ENCODE measurements at places on chromosomes 7 and 10. TPM values are rescaled to one million over a fixed set of nuclear protein-coding genes. Genes with fewer than 3 reads are reported as not detected.

DNA sequence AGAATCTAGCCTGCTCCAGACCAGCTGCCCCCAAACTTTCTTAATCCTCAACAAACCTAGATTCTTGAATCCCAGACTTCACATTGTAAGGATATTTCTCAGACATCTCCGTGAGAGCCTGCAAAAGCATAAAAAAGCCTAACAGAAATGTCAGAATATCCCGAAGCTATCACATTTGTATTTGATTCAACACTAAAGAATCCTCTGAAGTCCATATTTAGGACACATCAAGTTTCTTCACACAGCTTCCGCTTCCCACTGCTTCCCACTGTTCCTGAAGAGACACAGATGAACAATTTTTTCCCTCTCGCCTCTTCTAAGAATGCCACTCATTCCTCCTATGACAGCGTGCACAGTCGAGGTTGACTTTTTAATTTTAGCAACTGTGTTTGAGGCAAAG is 396.2 kb upstream of the IGFBP3 start:
- no peaks in the 10 kb centered on the region for H3K27me3 ChIP-seq
- H3K27ac ChIP-seq, result no peak overlapping the region
- no peak for DNase-seq

GRCh38 chr7:121372376-121373010 is 23.6 kb downstream of the FAM3C start:
- H3K27ac ChIP-seq, result no peak overlapping the region
- DNase-seq, result no peak
- H3K4me3 ChIP-seq, result no peak overlapping the region
- H3K27me3 ChIP-seq, result no peaks in the 10 kb centered on the region
- no peaks in the 10 kb centered on the region for H3K4me1 ChIP-seq

The PCLO gene
- polyA plus RNA-seq, result 2.1 TPM

The GNAI1 gene
- 41.7 TPM for polyA plus RNA-seq

The CEP55 gene
- polyA plus RNA-seq, result 17.7 TPM

DNA sequence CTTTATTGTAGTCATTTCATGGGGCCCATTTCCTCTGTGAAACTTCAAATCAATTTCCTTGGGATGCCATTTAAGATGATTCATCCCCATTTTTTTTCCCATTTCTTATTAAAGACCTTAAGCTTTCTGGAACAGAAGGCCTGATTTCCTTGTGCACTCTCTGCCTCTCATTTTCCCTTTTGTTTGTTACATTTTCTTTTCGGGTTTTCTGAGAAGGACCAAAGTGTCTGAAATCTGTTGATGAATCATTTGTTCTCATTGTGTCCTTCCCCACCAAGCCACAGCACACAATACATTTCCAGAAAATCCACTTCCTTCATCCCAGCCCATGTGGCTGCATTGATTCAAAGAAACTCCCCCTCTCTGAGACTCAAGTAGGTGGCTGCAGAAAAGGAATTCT is 372.4 kb downstream of the SFMBT2 start:
- no peaks in the 10 kb centered on the region for H3K4me1 ChIP-seq
- no peak overlapping the region for H3K4me3 ChIP-seq
- H3K36me3 ChIP-seq, result no peaks in the 10 kb centered on the region
- peaks cover 5% of the 10 kb centered on the region for H3K27me3 ChIP-seq
- DNase-seq, result no peak

- no peak overlapping the region for H3K27ac ChIP-seq
- H3K4me1 ChIP-seq, result no peaks in the 10 kb centered on the region
- DNase-seq, result no peak
- no peak overlapping the region for H3K4me3 ChIP-seq
- no peaks in the 10 kb centered on the region for H3K36me3 ChIP-seq
- H3K27me3 ChIP-seq, result no peaks in the 10 kb centered on the region
These were observed 147.3 kb downstream of the ZMYND11 start for GRCh38 chr10:282294-283139.

Data from keratinocyte (primary cell).